ENCODE measurements at places on chromosomes 4 and X.

DNA sequence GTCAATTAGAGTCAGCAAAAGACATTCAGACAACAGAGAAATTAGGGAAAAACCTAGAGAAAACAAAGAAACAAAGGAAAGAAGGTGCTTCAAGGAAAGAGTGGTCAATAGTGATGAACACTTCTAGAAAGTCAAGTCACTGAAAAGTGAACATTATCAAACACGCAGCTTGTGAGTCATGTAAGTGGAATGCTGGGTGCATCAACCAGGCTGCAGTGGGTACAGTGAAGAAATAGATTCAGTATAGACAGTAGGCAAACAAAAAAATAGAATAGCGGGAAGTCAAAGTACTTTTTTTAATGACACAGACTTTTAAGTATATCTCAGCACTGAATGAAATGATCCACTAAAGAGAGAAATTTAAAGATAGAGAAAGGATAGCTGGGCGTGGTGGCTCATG, 245.8 kb downstream of the ARHGAP24 start:
- DNase-seq, result peak; percentile 62

DNA sequence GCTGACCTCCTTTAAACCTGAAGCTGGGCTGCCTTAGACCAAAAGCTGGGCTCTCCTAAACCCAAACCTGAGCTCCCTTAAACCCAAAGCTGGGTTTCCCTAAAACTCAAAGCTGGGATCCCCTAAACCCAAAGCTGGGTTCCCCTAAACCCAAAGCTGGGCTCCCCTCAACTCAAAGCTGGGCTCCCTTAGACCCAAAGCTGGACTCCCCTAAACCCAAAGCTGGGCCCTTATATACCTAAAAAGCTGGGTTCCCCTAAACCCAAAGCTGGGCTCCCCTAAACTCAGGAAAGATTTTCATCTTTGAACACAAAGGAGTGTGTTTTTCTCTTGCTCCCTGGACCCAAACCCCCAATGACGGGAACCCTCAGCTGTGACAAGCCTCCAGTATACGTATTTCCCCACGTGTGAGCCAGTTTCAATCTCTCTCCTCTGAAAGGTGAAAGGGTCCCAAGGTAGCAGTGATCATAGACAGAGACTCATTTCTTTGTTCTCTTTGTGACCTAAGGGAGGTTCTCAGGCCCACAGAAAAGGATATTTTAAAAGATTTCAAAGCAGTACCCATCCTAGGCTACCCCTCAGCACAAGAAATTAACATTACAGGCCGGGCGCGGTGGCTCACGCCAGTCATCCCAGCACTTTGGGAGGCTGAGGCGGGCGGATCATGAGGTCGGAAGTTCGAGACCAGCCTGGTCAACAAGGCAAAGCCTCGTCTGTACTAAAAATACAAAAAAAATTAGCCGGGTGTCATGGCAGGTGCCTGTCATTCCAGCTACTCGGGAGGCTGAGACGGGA, 31.3 kb upstream of the ASMTL start:
- no peak for DNase-seq

GRCh38 chr4:154503598-154503997, 12.0 kb upstream of the DCHS2 start:
- peak; percentile 41 for DNase-seq

GRCh38 chrX:37926700-37927099, 79.3 kb upstream of the DYNLT3 start:
- peak; percentile 55 for DNase-seq

DNA sequence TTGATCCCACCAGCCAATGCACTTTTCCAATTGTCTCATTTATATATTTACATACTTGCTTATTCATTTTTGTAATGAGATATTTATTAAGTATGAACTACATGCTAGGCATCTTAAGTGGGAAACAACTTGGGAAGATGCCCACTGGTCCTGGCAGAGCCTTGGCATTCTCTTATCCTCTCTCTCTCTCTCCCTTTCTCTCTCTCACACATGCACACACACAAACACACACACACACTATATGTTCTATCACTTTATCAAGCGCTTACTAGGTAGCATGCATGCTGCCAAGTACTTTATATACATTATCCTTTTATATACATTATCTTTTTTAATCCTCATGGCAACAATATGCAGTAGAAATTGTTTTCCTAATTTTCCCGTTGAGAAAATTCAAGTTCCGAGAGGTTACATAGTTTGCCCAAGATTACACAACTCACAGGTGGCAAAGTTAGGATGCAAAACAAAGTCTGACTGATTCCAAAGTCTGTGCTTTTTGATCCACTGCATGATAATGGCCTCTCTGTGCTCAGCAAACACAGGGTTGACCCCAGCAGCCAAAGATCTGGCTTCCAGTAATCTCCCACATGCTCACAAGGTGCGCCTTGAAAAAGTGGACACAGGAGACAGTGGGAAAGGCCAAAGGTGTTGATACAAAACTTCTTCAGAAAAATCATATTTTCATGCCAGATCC, 173.1 kb upstream of the KLF3 start:
- no peak for DNase-seq

- no peak for DNase-seq
Measured at GRCh38 chrX:118215346-118215745, 98.7 kb upstream of the KLHL13 start.

DNA sequence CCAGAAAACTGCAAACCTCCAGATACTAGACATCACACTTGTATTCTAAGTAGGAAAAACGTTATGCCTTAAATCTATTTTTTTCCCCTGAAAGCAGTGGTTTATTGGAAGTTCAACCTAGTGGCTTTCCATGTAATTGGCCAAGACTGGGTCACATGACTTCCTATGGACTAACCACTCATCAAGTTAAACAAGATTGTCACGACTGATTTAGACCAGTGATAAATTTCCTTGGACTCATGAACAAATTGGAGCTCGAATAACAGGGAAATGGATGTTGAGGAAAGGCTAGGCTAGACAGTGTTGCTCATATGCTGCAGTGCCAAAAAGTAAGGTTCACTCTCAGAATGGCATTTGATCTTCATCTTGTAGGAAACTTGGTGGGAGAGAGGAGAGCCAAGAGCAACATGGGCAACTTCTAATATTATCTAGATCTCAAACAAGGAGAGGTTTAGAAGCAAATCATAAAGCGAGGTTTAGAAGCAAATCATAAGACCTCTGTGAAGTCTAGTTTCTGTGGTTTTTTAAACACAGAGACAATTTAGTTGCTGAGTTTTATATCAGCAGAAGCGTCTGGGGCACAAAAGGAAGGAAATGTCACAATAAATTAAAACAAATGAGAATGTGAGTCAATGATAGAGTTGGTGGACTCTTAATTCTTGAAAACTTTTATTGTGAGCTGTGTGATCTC, 165.6 kb upstream of the BOD1L1 start:
- no peak for DNase-seq

GRCh38 chrX:40096395-40097091, 1.2 kb downstream of the BCOR start:
- peak; percentile 64 for DNase-seq

GRCh38 chrX:72080800-72081199, 50.9 kb downstream of the RTL5 start:
- DNase-seq, result no peak

DNA sequence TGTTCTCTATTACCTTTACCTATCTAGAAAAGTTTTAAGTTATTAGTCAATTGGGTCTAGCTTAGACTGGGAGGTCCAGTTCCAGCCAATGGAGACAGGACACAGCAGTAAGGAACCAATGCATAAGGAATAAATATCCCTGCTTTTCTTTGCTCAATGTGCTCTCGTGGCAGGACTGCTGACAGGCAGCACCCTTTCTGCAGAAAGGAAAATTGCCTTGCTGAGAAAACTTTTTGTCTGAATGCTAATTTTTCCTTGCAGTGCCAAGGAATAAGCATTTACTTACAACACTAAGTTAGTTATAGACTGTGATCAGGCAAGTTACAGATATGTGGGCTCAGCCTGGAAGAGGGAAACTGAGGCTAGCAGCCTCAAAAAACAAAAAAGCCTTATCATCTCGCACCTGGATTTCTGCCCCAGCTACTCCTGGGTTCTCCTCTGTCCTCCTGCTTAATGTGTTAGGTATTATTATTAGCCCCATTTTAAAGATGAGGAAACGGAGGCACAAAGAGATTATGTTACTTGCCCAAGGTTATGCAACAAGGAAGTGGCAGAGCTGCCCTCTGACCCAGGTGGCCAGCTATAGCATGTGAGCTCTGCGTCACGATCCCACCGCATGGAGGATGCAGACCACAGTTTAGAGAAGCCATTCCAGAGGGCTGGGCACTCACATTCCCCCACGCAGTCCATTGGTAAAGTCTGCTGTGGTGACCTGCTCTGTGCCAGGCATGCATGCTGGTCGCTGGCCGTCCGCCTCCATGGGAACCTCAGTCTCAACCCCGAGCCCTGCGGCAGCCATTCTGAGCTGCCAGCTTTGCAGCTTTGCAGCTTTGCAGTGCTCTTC, 40.5 kb upstream of the C4orf50 start:
- no peak for DNase-seq

DNA sequence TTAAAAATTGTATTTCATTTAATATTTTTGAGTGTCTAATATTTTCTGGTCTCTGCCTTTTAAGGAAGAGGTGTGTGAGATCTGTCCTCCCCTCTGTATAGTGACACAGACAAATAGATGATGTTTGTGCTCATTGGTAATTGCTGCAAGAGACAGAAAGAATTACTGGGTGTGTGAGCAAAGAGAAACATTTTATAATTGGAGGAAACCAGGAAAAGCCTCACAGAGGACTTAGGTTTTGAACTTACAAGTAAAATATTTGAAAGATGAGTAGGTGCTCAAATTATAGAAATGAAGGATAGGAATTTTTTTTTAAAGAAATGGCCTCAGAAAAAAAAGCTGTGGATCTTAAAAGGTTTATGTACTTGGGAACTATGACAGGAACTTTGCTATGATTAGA, 149.8 kb downstream of the SPCS3 start:
- no peak for DNase-seq

- peak; percentile 61 for DNase-seq
Measured at GRCh38 chrX:130974323-130974722, 71.3 kb upstream of the ENOX2 start.

DNA sequence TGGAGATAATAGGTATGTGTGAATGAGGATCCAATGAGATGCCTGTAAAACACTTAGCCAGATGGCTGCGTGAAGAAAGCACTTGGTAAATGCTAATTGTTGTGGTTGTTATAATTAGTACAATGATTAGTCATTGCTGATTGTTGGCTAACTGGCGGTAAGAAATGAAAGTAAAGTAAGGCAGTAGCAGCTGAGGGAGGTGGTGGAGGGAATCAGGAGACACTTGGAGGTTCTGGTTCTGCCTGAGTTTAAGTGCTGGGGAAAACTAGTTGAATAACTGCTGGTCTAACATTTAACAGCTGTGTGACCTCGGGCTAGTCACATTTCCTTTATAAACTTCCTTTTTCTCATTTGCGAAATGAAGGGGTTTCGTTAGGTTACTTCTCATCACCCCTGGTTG, 30.9 kb downstream of the CD38 start:
- no peak for DNase-seq

GRCh38 chrX:48938721-48939425, 18.5 kb downstream of the OTUD5 start:
- DNase-seq, result no peak

- no peak for DNase-seq
Measured at GRCh38 chr4:145498430-145498829, 16.8 kb downstream of the SMAD1 start.

DNA sequence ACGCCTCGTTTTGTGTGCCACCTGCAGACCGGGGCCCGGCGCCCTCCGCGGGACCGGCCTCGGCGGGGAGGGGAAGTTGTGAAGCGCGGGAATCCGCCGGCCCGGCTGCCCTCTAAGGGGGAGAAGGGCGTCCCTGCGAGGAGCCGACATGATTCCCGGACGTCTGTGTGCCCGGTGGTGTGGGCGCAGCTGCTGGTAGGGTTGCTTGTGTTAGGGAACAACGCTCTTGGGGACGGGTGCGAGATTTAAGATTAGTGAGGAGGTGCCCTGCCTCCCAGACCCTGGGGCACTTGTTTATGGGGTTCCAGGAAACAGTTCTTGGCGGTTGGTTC, 627 bp downstream of the CDKN2AIP start:
- DNase-seq, result peak; percentile 54

DNA sequence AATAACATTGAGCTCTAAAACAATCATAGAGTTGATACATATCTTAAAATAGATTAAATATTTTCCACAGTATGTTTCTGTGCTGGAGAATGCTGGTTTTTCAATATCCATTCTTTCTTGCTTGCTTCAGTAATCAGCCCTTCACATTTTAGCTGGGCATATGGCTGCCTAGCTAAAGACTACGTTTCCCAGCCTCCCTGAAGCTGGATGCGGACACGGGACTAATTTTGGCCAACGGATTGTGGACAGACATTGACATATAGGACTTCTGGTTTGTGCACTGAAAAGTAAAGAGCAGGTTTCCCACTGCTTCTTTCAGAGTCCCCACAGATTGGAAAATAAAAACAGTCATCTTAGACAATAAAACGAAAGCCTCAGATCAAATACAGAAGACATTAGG, 97.3 kb downstream of the COL25A1 start:
- no peak for DNase-seq

GRCh38 chrX:45868425-45868824, 667.7 kb upstream of the DIPK2B start:
- DNase-seq, result no peak

- no peak for DNase-seq
Measured at GRCh38 chrX:56385336-56385735, 153.2 kb downstream of the KLF8 start.

DNA sequence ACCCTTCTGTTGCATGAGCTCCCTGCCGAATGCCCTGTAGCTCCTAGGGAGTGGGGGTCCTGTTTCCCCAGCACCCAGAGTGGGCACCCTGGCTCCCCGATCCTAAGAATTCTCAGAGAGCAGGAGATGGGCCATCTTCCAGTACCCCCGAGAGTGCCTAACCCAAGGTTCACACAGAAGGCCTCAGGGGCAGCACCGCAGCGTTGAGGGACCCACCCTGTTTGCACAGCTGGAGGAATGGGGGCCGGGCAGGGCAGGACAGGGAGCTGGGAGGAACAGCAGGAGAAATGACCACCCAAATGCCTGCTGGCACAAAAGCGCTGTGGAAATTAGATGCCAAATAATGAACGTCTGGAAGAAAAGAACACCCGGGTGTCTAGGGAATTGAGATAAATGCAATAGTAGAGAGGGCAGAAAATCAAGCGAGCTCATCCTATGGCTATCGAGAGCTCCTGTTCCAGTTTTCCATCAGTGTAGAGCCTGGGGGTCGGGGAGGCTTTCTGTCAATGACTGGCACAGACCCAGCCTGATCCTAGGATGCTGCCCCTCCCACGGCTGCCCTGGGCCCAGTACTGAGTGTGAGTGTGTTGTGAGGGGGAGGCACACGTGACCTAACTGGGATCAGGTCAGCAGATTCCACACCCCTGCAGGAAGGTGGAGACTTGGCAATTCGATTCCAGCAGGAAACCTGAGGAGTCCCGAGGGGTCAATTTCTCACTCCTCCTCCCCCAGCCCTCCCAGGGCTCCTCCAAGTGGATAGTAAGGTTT, 25.7 kb downstream of the SEPTIN6 start:
- no peak for DNase-seq

GRCh38 chr4:25377572-25378436, 741 bp downstream of the ANAPC4 start:
- peak; percentile 33 for DNase-seq

- DNase-seq, result peak; percentile 88
Measured at GRCh38 chr4:185238215-185238681, 28.9 kb downstream of the SNX25 start.

GRCh38 chrX:49291615-49292337, 11.7 kb upstream of the GAGE10 start:
- DNase-seq, result peak; percentile 58

- DNase-seq, result no peak
Measured at GRCh38 chrX:7062276-7062675, 85.2 kb upstream of the STS start.

- DNase-seq, result no peak
Measured at GRCh38 chr4:186294160-186294559, 28.2 kb downstream of the F11 start.

- no peak for DNase-seq
Measured at GRCh38 chr4:39043058-39043860, 11.1 kb upstream of the TMEM156 start.

GRCh38 chr4:139154134-139154421, 22.9 kb downstream of the ELF2 start:
- DNase-seq, result no peak

Data from GM23248 (cell line).